ENCODE measurements at places on chromosomes 6 and 20.

- DNase-seq = no peak
Observed at GRCh38 chr6:135938576-135939207, 87.2 kb downstream of the PDE7B start.

GRCh38 chr6:166906376-166907044, 49.8 kb downstream of the RNASET2 start:
- no peak for DNase-seq

- no peak for DNase-seq
Observed at GRCh38 chr20:63602321-63602720, 24.6 kb downstream of the GMEB2 start.

DNA sequence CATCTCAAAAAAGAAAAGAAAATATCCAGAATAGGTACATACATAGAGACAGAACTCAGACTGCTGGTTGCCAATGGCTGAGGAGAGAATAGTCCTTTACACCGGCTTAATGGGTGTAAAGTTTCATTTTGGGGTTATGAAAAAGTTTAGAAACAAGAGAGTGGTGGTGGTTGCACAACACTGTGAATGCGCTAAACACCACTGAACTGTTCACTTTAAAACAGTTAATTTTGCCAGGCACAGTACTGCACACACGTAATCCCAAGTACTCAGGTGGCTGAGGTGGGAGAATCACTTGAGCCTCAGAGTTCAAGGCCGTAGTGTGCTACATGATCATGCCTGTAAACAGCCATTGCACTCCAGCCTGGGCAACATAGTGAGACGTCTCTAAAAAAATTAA, 7.6 kb downstream of the ILRUN start:
- DNase-seq = no peak

DNA sequence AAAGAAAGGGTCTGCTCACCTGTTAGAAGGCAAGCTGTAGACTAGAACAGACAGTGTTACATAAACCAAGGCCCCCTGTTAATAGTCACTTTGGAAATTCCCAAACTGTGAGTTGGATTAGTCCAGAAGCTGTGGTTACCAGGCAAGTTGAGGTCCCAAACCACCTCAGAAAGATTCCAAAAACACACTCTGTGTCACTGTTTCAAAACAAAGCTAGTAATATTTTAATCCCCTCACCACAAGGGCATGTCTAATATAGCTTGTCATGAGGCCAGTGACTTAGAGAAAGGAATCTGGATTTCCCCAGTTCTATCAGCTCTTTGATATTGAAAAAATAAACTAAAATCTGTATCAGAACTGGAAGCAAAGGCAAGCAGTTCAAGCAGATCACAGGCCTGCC, 244.6 kb downstream of the HAO1 start:
- DNase-seq = no peak

- no peak for DNase-seq
Observed at GRCh38 chr6:169861431-169862042, 110.1 kb downstream of the ERMARD start.

DNA sequence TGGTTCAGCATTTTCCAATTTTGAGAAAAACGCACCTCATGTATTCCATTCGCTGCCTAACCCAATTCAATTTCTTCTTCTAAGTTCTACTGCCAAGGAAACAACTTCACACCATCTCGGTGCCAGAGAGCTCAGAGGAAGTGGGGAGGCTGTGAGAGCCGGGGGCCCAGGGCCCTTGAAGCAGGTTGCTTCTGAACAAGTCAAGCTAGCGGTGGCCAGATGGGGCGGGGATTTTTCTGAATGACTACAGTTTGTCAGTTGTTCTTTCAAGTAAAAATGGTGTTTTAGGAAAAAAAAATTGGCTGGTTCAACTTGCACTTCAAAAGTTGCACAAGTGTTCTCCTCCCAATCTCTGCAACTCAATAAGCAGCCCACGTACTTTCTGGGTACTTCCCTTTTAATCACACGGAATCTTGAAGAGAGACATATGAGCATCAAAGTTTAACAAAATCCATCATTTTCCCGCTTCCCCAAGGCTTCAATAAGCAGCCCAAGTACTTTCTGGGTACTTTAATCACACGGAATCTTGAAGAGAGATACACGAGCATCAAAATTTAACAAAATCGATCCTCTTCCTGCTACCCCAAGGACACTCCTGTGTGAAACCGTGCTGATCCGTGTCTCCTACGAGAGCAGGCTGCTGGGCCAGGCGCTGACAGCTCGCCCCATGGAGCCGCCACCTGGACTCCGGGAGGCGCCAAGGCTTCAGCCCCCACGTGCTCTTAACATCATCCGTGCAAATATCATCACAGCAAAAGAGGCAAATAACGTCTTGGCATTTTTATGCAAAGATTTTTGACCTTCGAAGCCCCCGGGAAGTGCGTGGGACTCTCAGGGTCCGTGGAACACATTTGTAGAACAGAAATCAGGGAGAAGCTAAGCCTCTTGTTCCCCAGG, 186.7 kb upstream of the PDE10A start:
- no peak for DNase-seq

DNA sequence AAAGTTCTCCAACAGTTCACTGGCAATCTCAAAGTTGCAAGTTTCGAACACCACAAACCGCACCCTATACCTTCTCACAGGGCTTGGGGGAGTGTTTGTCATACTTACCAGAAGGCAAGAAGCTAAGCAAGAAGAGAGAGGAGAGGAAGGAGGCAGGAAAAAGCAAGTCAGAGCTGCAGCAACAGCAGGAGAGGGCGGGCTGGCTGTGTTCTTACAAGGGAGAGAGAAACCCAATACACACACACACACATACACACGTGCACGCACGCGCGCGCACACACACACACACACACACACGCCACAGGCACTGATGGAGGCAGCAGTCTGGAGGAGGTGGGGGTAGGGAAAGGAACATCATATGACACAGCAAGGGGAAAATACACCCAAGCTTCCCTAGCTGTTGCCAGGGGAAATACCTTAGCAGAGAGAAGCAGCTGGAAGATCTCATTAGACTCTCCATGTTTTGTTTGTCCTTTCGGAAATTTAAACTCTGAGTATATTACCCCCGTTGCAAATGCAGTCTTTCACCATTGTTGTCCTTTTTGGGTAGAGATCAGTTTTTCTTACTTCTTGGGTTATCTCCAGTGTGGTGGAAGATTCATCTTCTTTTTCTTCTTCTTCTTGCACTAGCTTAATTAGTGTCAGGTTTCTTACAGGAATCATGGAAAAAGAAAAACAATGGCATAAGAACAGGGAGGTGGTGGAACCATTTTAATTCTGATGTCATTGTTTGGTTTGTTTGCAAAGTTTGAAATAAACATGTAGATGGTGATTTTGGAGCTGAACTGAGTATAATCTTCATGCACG, at the start of gene TXLNB:
Gene TXLNB (minus strand): TSS at position 186 of the 807 bp plus-strand sequence. CDS start 3,099 bp downstream, outside the sequence.
- DNase-seq = peak; percentile 57

DNA sequence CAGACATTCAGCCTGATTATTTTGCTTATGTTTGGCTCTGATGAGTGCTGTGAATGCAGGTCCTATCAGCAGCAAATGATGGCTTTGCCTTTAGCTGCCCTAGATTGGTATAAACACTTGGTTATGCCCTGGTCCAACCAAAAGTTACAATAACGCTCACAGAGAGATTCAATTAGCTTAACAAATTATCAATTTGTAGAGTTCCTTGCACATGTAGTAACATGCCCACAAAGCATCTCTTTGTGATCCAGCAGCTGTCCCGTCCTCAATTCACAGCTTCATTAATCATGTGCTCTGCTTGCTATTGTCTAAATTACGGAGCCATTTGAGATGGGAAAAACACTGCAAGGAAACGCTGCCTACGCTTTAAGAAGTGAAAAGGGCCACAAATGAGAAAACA, 457.9 kb downstream of the HDGFL1 start:
- DNase-seq = no peak

- DNase-seq = peak; percentile 76
Observed at GRCh38 chr6:43635387-43636307, at the start of gene MAD2L1BP. MAD2L1BP (plus strand) TSS chr6:43635840; CDS start chr6:43635876, 36 bp downstream.

- DNase-seq = no peak
Observed at GRCh38 chr6:146884728-146885127, 286.0 kb downstream of the ADGB start.

DNA sequence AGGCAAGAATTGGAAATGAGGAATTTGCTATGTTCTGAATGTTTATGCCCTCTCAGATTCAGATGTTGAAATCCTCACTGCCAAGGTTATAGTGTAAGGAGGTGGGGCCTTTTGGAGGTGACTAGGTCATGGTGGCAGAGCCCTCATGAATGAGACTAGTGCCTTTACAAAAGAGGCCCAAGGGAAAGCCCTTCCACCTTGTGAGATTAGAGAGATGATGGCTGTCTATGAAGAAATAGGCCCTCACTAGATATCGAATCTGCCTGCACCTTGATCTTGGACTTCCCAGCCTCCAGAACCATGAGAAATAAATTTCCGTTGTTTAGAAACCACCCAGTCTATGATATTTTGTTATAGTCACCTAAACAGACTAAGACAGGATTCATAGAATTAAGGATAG, 10.4 kb downstream of the ASIP start:
- no peak for DNase-seq

DNA sequence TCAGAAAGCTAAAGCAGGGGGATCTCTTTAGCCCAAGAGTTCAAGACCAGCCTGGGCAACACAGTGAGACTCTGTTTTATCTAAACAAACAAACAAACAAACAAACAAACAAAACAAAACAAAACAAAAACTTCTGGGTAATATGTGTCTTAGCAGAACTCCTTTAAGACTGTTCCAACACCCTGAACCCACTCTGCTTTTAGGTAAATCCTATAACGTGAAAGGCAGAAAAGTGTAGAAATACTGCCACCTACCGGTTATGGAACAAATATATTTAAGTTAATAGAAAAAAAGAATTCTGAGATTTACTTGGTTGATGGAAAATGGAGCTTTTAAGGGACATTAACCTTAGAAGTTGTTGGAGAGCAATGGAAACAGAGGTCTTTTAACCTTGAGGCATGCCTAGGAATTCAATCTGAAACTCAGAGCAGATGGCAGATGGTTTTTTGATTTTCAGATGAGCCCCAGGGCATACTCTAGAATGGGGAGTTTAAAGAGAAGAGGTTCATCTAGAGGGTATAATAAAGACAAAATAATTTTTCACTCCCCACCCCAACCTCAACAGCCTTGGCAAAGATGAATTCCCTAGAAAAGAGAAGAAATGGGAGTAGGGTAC, 38.5 kb downstream of the SOD2 start:
- no peak for DNase-seq

GRCh38 chr20:1357921-1358671, 29.2 kb upstream of the SDCBP2 start:
- DNase-seq = no peak

Data from stimulated activated CD8-positive, alpha-beta memory T cell treated with anti-CD3 and anti-CD28 coated beads, Interleukin-15, amount 100 ng/mL, for 4 hours (primary cell).